Keratinocyte (primary cell): ENCODE measurements at places on chromosomes 2 and 18. TPM values are rescaled to one million over a fixed set of nuclear protein-coding genes. Genes with fewer than 3 reads are reported as not detected.

Gene ANKRD30BL
- polyA plus RNA-seq, result not detected in 3 replicates

GRCh38 chr2:190023860-190024259 lies 38.7 kb downstream of the MSTN start:
- peak; percentile 13 for DNase-seq
- no peaks in the 10 kb centered on the region for H3K27me3 ChIP-seq
- H3K4me3 ChIP-seq, result no peak overlapping the region
- no peaks in the 10 kb centered on the region for H3K36me3 ChIP-seq
- no peak overlapping the region for H3K27ac ChIP-seq

Gene ZNF2
- 3.1 to 3.7 TPM (median 3.5 TPM) in 3 replicates for polyA plus RNA-seq

- peaks cover 4% of the 10 kb centered on the region for H3K4me1 ChIP-seq
- no peak overlapping the region for H3K27ac ChIP-seq
- H3K4me3 ChIP-seq, result no peak overlapping the region
- no peak for DNase-seq
These were observed 248.5 kb upstream of the SP5 start for GRCh38 chr2:170466632-170467031.

DNA sequence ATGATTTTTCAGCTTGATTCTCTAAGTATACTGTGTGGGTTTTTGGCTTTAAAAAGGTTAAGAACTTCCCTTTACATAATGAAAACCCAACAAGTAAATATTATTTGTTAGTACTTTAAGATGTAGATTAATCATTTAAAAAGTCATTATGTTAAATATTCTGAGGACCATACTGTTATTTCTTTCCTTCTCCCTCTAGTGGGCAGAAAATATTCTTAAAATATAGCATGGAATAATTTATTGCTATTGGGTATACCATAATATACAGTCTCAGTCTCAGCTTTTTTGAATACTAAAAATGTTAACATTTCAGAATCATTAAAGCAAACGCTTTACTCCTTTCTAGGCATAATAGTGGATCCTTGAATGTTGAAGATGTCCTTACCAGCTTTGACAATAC lies 28.1 kb downstream of the CAMKMT start:
- H3K36me3 ChIP-seq, result no peaks in the 10 kb centered on the region
- no peak for DNase-seq
- H3K4me1 ChIP-seq, result no peaks in the 10 kb centered on the region
- no peaks in the 10 kb centered on the region for H3K27me3 ChIP-seq
